M059J (cell line): ENCODE measurements at places on chromosomes 6 and 20. TPM values are rescaled to one million over a fixed set of nuclear protein-coding genes. Genes with fewer than 3 reads are reported as not detected.

Gene C4A
- 4.1 and 5.6 TPM in 2 replicates for total RNA-seq

DNA sequence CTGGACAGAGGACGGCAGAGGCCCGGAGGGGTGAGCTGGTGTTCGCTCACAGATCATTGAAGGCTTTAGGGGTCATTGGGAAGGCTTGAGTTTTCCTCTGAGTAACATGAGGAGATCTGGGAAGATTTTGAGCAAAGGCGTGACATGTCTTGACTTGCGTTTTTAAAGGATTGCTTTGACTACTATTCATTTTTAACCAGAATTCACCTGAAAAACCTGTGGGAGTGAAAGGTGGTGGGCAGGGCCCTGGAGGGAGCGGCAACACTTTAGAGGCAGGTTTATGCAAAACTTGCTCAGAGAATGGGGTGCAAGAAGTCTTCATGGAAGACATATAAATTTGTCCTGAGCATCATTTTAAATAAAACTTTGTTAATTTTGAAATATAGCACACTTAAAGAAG lies 72.2 kb upstream of the EEF1E1 start:
- no peak for DNase-seq

GRCh38 chr6:143594647-143595046 lies 83.1 kb upstream of the PHACTR2 start:
- peak; percentile 69 for DNase-seq

GRCh38 chr20:60206259-60206658 lies 248.0 kb downstream of the CDH26 start:
- peak; percentile 79 for DNase-seq

Gene CST7
- 4.2 and 6.8 TPM in 2 replicates for total RNA-seq

DNA sequence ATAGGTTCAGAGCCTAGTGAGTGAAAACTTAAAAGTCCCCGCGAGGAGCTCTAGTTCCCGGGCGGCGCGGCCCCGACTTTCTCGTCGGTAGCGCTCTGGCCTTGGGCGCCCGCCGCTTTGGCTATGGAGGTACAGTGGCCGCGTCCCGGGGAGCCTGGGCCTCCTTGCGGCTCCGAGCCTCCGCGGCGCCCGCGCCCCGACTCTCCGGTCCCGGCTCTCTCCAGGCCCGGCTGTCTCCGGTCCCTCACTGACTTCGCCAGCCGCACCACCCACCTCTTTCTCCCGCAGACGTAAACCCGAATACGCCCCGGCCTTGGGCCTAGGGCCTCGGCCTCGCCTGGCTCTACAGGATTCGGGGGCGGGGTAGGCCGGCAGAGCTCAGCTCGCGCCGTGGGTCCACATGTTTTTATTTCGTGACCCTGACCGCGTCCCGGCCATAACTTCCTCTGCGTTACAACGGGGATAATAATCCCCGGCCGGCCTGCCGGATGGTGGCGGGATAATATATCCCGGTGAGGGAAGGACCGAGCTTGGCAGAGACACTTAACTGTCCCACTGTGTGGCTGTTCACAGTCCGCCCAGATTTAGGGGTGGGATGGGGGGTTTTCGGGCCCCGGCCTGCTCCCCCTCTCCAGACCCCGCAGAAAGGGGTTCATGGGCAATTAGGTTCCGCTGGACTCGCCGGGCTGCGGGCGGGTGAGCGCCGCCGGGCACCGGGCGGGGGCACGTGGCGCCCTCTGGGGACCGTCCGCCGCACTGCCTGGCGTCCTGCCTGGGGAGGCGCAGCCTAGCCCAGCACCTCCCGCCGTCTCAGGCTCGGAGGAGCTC lies 10.0 kb upstream of the TBX18 start:
- DNase-seq = no peak

GRCh38 chr20:46087161-46087560 lies 2.6 kb downstream of the NCOA5 start:
- peak; percentile 24 for DNase-seq

GRCh38 chr6:33740204-33740608 lies 6.5 kb downstream of the IP6K3 start:
- no peak for DNase-seq

- DNase-seq = no peak
Measured at GRCh38 chr20:52682237-52682636, 289.9 kb upstream of the TSHZ2 start.

- peak; percentile 69 for DNase-seq
Measured at GRCh38 chr20:3312940-3313682, 74.1 kb upstream of the SLC4A11 start.

- peak; percentile 98 for DNase-seq
Measured at GRCh38 chr20:2137552-2138201, 36.0 kb downstream of the STK35 start.

DNA sequence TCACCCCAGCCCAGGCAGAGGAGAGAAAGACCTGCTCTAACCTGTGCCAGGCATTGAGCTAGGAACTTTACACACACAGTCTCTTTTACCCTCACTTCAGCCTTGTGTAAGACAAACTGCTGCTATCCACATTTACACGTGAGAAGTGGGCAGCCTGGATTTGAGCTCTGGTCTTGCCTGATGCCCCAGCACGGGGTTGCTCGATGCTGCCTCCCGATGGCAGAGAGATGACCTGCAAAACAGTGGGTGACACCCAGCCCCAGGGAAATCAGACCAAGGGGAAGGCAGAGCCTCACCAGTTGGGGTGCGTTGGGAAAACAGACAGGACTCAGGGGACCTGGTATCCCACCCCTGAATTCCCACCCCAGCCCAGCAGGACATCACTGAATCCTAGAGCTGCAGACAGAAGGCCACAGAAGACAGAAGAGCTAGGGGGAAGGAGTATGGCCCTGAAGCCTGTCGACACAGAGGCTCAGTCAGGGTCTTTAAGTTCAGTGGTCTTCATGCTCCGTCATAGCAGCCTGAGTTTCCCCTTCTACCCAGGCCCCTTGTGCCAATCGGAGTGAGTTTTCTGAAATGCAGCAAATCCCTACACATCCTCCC lies 990 bp downstream of the BPI start:
- DNase-seq = peak; percentile 59

- DNase-seq = peak; percentile 27
Measured at GRCh38 chr6:166989427-166990032, 9.7 kb upstream of the CEP43 start.
